Bladder microvascular endothelial cell (primary cell): ENCODE measurements at places on chromosomes 4 and X. TPM values are rescaled to one million over a fixed set of nuclear protein-coding genes. Genes with fewer than 3 reads are reported as not detected.

PCDH11X gene
- total RNA-seq = not detected in 2 replicates

BMPR1B gene
- under 0.01 and 0.19 TPM in 2 replicates for total RNA-seq

FAT4 gene
- total RNA-seq = 31.2 and 107 TPM in 2 replicates

GC gene
- total RNA-seq = not detected in 2 replicates

SPON2 gene
- 1.3 and 4.9 TPM in 2 replicates for total RNA-seq

IL2RG gene
- 0.16 and 0.31 TPM in 2 replicates for total RNA-seq

SERPINA7 gene
- not detected in 2 replicates for total RNA-seq

GAGE12E gene
- not detected in 2 replicates for total RNA-seq

FRG1 gene
- total RNA-seq = 21.6 and 24.1 TPM in 2 replicates

DSPP gene
- total RNA-seq = not detected in 2 replicates

SRPX2 gene
- 6.8 and 59.6 TPM in 2 replicates for total RNA-seq

KDM5C gene
- total RNA-seq = 54.4 and 82.6 TPM in 2 replicates

ODAM gene
- not detected in 2 replicates for total RNA-seq

ADH1A gene
- not detected in 2 replicates for total RNA-seq

KDM6A gene
- total RNA-seq = 12.8 and 29.2 TPM in 2 replicates

CCSER1 gene
- 1.1 and 1.8 TPM in 2 replicates for total RNA-seq

MYOZ2 gene
- 0.16 TPM in 1 of 2 replicates, not detected in the other for total RNA-seq

CCKAR gene
- not detected in 2 replicates for total RNA-seq

TCEAL6 gene
- not detected in 2 replicates for total RNA-seq

HPGD gene
- total RNA-seq = not detected in 2 replicates

MSX1 gene
- total RNA-seq = 4.2 and 7.9 TPM in 2 replicates

ASMT gene
- total RNA-seq = not detected in 2 replicates
